ENCODE measurements at places on chromosomes 4 and X.

GRCh38 chr4:3410401-3411135 is 31.2 kb upstream of the HGFAC start:
- no peak for DNase-seq

- DNase-seq: no peak
Measured at GRCh38 chr4:77465271-77465670, 140.3 kb upstream of the CXCL13 start.

DNA sequence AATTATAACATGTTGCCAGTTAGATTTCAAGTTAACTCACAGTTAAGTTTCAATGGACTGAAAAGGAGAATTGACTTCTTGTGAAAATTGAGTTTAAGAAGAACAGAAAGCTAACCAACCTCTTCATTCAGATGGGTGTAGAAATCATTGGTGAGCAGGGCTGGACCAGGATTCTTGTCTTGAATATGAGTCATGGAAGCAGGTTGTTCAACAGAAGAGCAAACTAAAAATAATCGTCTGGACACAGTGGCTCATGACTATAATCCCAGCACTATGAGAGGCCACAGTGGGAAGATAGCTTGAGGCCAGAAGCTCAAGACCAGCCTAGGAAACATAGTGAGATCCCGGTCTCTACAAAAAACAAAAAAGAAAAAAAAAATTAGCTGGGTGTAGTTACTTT is 98.2 kb downstream of the ARSJ start:
- no peak for DNase-seq

DNA sequence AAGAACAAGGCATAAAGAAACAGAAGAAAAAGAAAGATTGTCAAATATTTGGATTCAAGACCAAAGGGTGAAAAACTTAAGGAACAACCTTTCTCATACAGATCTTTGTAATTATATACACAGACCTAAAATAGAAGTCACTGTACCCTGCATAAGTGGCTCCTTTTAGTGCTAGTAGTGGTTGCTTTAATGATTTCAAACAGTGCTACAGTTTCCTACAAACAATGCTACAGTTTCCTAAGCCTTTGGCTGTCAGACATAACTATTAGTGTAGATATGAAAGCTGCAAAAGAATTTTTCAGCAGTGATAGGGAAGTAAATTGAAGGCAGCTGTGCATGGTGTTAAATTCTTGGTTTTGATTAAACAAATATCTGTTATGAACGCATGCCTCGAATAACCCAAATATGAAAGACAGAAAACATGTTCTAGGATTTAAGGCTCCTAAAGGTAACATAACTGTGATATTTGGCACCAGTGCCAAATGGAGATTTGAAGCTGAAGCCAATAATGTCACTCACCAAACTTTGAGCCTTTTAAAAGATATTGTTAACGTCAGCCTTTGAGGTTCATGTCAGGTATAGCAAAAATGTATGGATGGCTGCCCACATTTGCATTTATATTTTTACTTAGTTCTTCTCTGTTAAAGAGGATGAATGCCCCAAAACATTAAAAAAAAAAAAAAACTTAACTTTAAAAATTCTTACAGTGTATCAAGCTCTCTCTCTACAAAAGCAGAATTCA is 36.6 kb downstream of the SMARCAD1 start:
- DNase-seq: no peak

GRCh38 chrX:118574666-118575065 is 79.1 kb downstream of the DOCK11 start:
- no peak for DNase-seq

All from activated T-helper 1 cell treated with anti-CD3 and anti-CD28 coated beads, Interleukin-2, amount 50 U/mL, for 16 hours (primary cell).